ENCODE measurements at places on chromosomes 3 and 15.

DNA sequence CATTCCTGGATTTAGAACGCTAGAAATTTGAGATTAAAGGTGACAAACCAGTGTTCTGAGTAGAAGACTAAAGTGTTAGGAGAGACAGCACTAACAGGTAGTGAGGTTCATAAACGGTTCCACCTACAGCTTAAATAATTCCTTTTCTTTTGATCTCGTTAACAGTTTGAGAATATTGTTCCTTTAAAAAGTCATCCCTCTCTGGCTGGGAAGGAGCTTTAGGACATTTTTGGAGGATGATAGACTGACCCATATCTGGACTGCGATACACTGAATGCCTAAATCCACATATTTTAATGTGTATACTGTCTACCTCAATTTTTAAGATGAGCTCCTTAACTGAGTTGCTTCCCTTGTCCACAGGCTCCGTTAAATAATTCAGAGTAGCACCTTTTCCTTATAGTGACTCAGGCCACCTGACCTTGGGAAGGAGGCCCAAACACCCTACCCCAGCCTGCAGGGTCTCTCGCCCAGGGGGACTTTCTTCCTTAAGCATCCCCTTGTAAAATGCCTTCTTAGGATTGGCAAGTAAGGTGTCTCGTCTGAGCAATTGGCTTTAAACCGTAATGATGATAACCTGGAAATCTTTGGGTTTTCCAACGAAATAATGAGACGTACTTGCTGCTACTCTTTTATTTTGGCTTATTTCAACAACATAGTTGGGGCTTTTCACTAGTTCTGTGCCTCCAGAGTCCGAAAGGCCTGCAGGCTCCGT is 3.3 kb downstream of the TRIM71 start:
- peak; percentile 44 for DNase-seq

DNA sequence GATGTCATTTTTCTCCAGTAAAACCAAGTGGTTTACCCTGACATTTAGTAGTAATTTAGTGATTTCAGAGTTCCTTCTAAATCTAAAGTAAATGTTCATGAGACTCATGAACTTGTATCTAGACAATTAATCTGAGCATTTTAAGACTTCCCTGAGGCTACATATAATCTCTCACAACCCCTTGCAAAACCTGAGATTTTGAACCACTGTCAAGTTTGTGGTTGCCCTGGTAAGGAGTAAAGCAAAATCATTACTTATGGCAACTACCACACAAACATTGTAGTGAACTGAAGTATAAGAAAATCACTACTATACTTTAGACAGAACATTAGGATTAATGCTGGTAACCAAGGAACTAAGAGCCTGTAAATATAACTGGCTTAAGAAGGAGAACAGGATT is 370.2 kb downstream of the TIGIT start:
- no peak for DNase-seq

DNA sequence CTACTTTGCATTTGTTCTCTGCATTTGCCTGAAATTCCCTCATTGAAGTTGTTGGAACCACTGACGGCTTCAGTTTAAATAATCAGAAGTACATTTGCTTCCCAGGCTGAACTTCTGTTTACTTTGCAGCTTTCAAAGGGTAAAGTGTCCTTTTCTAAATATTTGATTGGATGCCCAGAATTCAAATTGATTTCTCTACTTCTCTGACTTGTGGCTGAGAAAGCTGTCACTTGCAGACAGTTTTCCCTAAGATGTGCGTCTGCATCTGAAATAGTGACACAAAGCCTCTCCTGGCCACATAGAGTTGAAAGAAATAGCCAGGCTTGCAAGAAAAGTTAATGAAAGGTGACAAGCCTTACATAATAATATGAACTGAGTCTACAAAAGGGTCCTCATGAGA is 299.6 kb downstream of the THSD4 start:
- DNase-seq, result peak; percentile 69

- no peak for DNase-seq
Measured at GRCh38 chr15:34111488-34111887, 9.6 kb downstream of the PGBD4 start.

- no peak for DNase-seq
Measured at GRCh38 chr15:75680007-75680789, 32.5 kb downstream of the CSPG4 start.

- no peak for DNase-seq
Measured at GRCh38 chr3:197465197-197465995, 90.4 kb downstream of the BDH1 start.

- no peak for DNase-seq
Measured at GRCh38 chr3:18071833-18072232, 329.4 kb upstream of the TBC1D5 start.

GRCh38 chr3:197519801-197520211 is 36.0 kb downstream of the BDH1 start:
- DNase-seq, result no peak

- DNase-seq, result no peak
Measured at GRCh38 chr15:89244574-89244903, 760 bp downstream of the FANCI start.

Measured in NCI-H526 treated with DMSO at 0.1 percent for 48 hours (cell line).